ENCODE measurements at places on chromosomes 11 and 22.

DNA sequence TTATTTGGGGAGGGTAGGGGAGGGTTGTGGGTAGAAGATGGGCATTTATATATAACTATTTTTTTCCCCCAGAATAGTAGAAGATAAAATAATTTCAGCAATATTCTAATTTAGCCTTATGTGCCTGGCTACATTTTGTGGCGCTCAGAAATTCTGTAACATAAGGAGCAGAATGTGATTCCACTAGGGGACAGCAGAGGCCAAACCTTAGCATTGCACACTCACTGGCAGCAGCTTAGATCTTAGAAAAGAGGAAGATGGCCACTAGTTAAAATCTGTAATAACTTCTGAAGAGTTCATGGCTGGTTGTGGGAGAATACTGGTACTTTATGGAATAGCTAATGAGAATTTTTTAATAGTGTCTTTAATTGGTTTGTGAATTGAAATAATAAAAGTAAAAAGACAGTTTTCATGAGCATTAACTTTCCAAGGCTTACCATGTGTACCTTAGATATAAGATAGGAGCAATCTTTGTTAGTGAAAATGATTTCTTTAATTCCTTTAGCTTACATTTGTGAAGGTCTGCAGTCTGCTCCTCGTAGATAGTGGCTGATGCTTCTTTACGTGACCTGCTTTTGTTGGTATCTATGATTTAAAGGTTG, 33.1 kb downstream of the DDX10 start:
- DNase-seq: no peak

GRCh38 chr11:69516526-69516925, 35.1 kb downstream of the LINC01488 start:
- DNase-seq: no peak

DNA sequence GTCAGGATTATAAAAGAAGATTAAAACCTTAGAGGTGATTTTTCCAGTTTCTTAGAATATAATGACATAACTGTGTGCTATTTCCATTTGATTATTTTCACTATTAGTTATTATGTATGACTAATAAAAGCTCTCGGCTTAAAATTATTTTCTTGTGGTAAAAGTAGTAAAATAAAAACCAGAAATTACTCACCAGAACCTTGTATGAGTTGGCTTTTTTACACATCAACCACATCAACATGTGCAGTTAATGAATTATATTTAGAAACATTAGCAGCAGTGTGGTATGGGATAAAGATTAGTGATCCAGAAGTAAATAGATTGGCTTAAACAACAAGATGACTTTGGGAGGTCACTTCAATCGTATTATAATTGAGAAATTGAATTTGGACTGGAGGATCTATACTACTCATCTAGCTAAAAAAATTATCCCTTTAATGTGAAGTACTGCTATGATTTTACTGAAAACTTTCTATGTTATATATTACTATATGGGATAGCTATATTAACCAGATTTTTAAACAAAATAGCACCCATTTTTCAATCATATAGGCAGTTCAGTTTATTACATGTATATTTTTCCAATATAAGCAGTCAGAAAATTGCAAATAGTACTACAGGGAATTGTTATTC, 2.8 kb upstream of the BCO2 start:
- no peak for DNase-seq

GRCh38 chr11:112627588-112628045, 333.6 kb upstream of the NCAM1 start:
- no peak for DNase-seq

DNA sequence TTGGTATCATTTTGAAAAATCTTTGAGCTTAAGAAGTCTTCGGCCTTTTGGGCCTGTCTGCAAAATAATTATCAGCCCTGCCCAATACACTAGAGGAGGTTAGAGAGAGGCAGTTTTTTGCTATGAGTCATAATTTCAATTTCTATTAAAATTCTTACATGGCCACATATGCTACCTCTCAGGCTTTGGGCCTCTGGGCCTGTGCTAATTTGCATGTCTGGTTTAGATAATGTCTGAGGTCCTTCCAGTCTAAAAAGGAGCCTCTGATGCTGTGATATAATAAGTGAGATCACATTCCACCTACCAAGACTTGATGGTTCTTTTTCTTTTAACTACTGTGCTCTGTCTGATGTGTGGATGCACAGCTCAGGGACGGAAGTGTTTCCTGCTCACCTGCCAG, 70.8 kb downstream of the KCNJ1 start:
- no peak for DNase-seq

DNA sequence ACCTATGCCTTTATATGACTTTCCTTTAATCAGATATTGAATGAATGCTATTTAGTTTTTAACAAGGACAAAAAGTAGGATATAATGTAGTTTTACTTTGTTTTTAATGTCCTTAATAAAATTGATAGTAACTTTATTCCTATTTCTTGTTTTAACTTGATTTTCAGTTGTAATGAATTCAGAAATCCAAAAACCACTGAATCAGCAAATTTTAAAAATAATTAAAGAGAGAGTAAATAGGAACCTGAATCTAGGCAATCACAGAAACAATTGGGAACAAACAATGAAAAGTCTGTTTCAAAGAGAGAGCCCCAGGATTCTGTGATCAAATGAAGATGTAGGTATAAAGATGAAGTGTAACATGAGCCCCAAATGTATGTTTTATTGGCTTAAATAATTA, 556.0 kb downstream of the LUZP2 start:
- DNase-seq: no peak

DNA sequence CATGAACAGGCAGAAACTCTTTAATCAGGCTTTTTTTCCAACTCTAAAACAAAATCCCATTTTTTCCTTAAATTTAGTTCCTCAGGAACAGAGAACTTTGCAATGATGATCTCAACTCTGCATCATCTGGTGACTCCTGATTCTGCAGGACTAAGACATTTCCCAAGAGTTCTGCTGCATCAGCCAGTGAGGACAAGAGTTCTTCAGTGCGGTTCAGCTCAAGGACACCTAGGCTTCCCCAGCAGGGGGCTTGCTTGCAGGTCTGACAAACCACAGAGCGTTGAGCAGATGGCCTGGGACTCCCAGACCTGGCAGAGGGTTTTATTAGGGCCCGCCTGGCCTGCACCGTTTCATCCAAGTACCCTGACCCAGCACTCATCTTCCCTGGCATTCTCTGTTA, 6.4 kb downstream of the CDCA5 start:
- DNase-seq: no peak

DNA sequence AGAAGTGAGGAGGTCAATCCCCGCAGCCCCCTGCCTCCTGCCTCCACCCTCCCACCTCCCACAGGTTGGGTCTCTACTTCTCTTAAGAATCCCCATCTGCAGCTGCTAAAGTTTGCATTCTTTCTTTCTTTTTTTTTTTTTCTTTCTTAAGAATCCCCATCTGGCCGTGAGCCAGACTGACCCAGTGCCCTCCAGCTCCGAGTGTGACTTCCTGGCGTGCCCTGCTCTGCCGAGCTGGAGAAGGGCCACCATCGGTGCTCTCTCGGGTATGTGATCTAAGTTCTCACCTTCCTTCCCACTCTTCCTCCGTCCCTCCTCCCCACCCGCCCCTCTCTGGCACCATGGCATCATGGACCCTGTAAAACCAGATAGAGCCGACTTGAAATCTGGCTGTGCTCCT, 66.7 kb upstream of the LMO1 start:
- no peak for DNase-seq

DNA sequence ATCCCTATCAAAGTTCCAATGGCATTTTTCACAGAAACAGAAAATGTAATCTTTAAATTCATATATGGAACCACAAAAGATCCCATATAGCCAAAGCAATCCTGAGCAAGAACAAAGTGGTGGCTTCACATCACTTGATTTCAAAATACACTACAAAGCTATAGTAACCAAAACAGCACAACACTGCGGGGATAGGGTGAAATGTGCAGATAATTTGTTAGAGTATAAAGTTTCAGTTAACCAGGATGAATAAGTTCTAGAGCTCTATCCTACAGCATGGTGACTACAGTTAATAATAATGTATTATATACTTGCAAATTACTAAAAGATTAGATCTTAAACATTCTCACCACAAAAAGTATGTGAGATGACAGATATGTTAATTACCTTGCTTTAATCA, 55.5 kb downstream of the MAPK1 start:
- no peak for DNase-seq

DNA sequence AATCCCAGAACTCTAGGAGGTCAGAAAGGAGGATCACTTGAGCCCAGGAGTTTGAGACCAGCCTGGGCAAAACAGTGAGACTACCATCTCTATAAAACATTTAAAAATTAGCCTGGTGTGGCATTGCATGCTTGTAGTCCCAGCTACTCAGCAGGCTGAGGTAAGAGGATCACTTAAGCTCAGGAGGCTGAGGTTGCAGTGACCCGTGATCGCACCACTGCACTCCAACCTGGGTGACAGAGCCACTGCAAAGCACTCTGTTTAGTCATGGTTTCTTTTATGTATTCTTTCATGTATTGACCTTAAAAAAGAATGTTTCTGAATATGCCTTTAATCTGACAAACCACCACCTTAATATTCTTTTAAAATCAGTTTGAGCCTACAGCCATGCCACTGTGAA, 52.2 kb downstream of the BIRC2 start:
- no peak for DNase-seq

GRCh38 chr11:75725547-75726320, 8.1 kb downstream of the MOGAT2 start:
- DNase-seq: no peak

- no peak for DNase-seq
Measured at GRCh38 chr22:37640591-37641560, 1.4 kb downstream of the SH3BP1 start.

GRCh38 chr11:66279092-66279734, 1.2 kb downstream of the CNIH2 start:
- DNase-seq: no peak

GRCh38 chr11:66842896-66843775, at the start of gene RCE1:
Gene RCE1 (plus strand): TSS chr11:66843441. CDS start chr11:66843456, 15 bp downstream.
- peak; percentile 84 for DNase-seq

- DNase-seq: no peak
Measured at GRCh38 chr22:36863281-36863680, 2.5 kb downstream of the NCF4 start.

- DNase-seq: no peak
Measured at GRCh38 chr11:123382555-123383074, 47.5 kb upstream of the GRAMD1B start.

GRCh38 chr11:76794371-76795289, 11.5 kb downstream of the TSKU start:
- no peak for DNase-seq

DNA sequence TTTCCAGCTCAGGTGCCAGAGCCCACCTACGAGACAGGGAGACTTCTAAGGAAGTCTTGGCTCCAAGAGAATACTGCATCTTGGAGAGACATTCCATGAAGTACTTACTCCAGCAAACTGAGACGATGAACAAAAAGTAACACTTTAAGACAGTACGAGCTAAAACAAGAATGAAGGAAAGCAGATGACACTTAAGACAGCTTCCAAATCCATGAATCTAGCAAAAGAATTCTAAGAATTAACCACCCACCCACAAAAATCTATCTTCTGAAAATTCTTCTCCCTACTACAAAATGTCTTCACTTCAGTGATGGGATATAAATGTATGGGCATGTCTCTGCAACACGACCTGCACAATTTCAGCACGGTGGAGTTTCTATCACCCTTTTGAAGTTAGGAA, 132.9 kb downstream of the C11orf58 start:
- DNase-seq: no peak

- no peak for DNase-seq
Measured at GRCh38 chr11:74085542-74085892, 76.6 kb upstream of the UCP3 start.

DNA sequence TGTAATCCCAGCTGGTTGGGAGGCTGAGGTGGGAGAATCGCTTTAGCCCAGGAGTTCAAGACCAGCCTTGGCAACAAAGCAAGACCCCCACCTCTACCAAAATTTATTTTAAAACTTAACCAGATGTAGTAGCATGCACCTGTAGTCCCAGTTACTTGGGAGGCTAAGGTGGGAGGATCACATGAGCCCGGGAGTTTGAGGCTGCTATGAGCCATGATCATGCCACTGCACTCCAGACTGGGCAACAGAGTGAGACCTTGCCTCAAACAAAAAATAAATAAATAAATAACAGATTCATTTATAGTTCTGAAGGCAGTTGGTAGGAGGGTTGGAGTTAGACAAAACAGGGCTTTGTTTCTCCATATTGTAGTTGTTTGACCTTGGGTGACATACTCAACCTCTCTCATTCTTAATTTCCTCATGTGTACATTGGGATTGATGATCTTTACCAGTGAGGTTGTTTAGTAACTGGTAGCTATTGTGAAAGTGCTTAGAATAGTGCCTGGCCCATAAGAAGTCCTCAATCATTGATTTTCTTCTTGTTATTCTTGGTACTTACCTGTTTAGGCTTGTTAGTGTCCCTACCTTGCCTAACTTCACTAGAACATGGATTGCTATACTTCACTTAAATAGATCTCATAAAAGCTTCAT, 79.1 kb downstream of the EMSY start:
- no peak for DNase-seq

GRCh38 chr11:28887681-28888080, 779.5 kb downstream of the METTL15 start:
- no peak for DNase-seq

DNA sequence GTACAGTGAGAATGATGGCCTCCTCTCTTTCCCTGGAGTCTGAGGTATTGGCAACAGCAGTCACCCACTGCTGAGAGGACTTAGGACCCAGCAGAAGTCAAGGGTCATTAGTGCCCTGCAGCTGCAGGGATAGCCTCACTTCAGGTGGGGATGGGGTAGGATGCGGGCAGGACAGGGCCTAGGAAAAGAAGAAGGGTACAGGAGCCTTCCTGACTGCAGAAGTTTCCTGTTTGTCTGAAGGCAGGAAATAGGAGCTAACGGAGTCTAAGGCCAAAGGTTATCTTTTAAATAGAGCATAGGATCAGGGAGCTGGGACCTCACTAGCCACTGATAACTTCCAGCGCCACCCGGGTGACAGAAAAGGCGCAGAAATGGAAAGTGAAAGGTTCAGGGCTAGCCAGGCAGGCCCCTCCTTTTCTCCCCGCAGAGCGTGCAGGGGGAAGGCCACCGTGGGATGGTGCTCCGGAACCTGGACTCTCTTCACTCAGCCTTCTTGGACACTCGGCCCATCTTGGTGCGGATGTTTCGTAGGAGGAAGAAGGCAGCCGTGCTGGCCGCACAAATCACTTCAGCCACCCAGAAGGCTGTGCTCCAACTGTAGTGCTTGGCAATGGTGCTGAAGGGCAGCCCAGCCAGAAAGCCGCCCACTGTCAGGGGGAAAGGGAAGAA, 6.0 kb downstream of the TRAPPC4 start:
- DNase-seq: no peak
